ENCODE measurements at places on chromosomes 4 and X. TPM values are rescaled to one million over a fixed set of nuclear protein-coding genes. Genes with fewer than 3 reads are reported as not detected.

GRCh38 chrX:17591741-17592110, 145.6 kb upstream of the SCML1 start:
- H3K27ac ChIP-seq: no peak overlapping the region
- H3K36me3 ChIP-seq: no peaks in the 10 kb centered on the region
- no peak for DNase-seq
- H3K27me3 ChIP-seq: no peaks in the 10 kb centered on the region
- no peak overlapping the region for H3K4me3 ChIP-seq

GRCh38 chr4:145307120-145307519, 126.7 kb upstream of the OTUD4 start:
- no peaks in the 10 kb centered on the region for H3K4me1 ChIP-seq
- no peak overlapping the region for H3K4me3 ChIP-seq
- no peaks in the 10 kb centered on the region for H3K27me3 ChIP-seq
- no peak for DNase-seq

GRCh38 chrX:25131055-25131454, 115.3 kb upstream of the ARX start:
- no peak overlapping the region for H3K27ac ChIP-seq
- H3K4me3 ChIP-seq: no peak overlapping the region
- no peaks in the 10 kb centered on the region for H3K4me1 ChIP-seq
- DNase-seq: no peak
- H3K36me3 ChIP-seq: no peaks in the 10 kb centered on the region
- no peaks in the 10 kb centered on the region for H3K27me3 ChIP-seq

The NOX1 gene
- 0.14 TPM for total RNA-seq

The MSX1 gene
- 4.2 TPM for total RNA-seq

The PPA2 gene
- total RNA-seq: 168 TPM

The CLDN22 gene
- total RNA-seq: not detected
